ENCODE measurements at places on chromosomes 5 and 9. TPM values are rescaled to one million over a fixed set of nuclear protein-coding genes. Genes with fewer than 3 reads are reported as not detected.

DNA sequence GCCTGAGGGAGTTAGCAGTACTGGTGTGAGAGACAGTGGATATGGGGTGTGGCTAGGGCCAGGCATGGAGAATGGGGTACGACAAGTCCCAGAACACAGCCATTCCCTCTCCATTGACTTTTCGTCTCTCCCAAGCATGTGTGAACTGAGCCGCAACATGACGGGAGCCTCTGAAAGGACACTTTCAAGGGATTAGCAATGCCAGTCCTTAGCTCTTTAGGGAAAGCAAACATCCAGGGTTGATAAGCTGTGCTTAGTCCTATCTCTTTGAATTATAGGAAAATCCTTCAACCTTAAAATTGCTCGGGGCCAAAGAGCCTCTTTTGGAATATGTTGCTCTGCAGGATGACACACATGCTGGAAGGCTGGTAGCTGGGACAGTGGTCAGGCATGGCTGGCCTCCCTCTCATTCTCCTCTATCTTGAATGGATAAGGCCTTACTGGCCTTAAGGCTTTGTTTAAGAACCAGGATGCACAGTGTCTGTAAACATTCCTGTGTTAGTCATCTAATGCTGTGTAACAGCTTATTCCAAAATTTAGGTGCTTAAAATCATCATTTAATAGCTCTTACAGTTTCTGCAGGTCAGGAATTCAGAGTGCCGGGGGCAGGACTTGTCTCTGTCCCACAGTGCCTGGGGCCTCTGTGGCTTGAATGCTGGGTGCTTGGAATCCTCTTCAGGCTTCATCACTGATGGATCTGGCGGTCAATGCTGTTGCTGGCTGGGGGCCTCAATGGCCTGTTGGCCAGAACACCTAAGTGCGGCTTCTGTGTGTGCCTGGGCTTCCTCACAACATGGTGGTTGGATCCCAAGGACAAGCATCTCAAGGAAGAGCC, 95.3 kb downstream of the PTTG1 start:
- DNase-seq, result no peak

PTGDS gene
- total RNA-seq, result 0.60 TPM

DNA sequence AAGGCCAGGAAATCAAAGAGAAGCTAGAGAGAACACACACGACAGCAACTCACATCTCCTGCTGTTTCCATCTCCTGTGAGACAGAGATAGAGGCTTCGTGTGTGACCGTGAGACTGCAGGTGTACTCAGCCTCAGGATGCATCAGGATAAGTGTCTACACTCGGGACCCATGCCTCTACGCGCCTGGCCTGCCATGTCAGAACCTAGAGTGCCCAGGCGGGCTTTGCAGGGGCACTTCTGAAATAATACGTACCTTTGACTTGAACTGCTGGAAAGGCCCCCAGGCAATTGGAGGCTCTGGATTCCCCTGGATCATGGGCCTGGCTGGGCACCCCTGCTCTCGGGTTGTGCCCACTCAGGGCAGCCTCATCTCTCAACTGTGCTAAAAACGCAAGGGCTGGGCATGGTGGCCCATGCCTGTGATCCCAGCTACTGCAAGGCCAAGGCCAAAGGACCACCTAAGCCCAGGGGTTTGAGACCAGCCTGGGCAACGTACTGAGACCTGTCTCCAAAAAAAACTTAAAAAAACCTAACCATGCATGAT, 13.0 kb downstream of the CLPTM1L start:
- DNase-seq, result no peak

GRCh38 chr5:77360973-77361372, 131.1 kb downstream of the WDR41 start:
- no peak for DNase-seq

DNA sequence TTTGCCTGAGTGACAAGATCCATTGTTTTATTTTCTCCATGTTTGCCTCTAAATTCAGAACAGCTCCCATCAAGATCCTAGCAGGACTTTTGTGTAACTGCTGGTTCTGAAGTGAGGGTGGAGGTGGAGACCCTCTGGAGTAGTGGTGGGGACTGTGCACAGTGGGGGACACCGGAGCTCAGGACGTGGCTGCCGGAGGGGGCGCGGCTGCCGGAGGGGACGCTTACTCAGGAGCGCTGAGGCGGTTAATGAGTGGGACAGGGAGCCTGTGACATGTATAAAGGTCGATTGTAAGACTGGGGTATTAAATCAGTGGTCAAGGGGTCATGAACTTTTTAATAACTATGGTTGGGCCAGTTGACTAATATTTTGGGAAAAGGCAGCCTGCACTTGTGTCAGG, 127.0 kb upstream of the CACNA1B start:
- no peak for DNase-seq

GRCh38 chr9:132804576-132805295, 73.3 kb downstream of the AK8 start:
- DNase-seq, result no peak

- DNase-seq, result no peak
Observed at GRCh38 chr9:104774831-104775573, 11.1 kb downstream of the NIPSNAP3B start.

GRCh38 chr9:117300371-117301110, 114.3 kb downstream of the ASTN2 start:
- no peak for DNase-seq

GRCh38 chr5:139949710-139950109, 93.4 kb downstream of the NRG2 start:
- no peak for DNase-seq

DNA sequence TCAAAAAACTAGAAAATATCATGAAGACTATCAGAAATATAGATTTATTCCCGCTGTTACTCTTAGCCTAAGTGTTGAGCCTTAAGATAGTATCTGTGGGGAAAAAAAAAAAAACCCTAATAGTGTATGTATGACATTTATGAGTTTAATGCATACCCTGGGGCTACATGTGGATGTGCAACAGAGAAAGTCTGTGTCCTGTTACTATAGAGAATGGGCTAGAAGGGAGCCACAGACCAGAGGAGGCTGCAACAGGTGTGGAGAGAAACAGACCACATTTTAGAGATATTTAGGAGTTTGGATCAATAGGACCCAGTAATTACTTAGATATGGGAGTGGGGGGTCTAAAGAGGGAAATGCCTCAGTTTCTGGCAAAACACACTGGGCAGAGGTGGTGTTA, 15.4 kb downstream of the RNF130 start:
- DNase-seq, result no peak

S100Z gene
- total RNA-seq, result not detected

DNA sequence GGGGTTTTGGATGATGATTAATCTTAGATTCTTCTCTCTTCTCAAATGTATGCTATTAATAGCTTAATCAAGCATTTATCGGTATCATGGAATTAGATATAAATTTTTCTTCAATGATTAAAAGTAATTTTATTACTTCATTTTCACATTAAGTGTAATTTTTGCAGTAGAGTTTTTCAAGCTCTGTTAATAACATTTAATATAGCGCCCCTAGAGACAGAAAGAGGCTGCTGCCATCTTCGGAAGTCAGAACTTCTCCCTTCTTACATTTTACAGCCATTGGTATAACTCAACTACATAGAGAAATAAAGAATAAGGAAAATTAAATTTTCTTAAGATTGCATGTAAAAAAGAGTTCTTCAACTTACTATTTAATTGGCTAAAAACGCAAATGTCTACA, 540.3 kb downstream of the GABRG2 start:
- DNase-seq, result no peak

IFNA4 gene
- total RNA-seq, result not detected

JMY gene
- total RNA-seq, result 13.8 TPM

SLCO6A1 gene
- not detected for total RNA-seq

DNA sequence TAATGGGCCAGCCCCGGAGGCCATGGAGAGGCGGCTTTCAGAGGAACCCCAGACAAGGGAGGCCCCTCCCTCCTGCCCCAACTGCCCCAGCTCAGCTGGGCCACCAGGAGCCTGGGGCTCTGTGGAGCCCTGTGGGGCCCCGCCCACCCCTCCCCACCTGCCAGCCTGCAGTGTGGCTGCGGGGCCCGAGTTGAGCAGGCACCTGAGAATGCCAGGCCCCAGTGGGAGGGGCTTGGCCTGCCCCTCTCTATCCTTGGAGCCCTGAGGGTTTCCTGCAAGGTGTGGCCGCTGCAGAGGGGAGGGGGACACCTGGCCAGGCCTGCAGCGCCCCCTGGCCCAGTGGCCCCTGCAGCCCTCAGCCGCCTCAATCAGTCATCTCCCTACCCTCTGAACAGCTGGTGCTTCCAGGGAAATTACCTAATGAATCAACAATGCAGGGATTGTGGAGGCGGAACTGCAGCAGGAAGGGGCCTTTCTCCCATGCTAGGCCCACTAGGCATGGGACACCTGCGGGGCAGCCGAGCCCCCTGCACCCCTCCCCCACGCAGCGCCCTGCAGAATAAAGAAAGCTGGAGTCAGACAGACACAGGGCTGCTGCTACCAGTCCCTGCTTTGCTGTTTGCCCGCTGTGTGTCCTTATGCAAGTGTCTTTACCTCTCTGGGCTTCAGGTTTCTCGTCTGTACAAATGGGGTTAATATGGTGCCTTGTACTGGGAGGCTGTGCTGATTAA, 48.0 kb downstream of the LMX1B start:
- DNase-seq, result peak; percentile 85

GRCh38 chr5:101142102-101142501, 239.0 kb upstream of the ST8SIA4 start:
- no peak for DNase-seq

INSL4 gene
- total RNA-seq, result not detected

DNA sequence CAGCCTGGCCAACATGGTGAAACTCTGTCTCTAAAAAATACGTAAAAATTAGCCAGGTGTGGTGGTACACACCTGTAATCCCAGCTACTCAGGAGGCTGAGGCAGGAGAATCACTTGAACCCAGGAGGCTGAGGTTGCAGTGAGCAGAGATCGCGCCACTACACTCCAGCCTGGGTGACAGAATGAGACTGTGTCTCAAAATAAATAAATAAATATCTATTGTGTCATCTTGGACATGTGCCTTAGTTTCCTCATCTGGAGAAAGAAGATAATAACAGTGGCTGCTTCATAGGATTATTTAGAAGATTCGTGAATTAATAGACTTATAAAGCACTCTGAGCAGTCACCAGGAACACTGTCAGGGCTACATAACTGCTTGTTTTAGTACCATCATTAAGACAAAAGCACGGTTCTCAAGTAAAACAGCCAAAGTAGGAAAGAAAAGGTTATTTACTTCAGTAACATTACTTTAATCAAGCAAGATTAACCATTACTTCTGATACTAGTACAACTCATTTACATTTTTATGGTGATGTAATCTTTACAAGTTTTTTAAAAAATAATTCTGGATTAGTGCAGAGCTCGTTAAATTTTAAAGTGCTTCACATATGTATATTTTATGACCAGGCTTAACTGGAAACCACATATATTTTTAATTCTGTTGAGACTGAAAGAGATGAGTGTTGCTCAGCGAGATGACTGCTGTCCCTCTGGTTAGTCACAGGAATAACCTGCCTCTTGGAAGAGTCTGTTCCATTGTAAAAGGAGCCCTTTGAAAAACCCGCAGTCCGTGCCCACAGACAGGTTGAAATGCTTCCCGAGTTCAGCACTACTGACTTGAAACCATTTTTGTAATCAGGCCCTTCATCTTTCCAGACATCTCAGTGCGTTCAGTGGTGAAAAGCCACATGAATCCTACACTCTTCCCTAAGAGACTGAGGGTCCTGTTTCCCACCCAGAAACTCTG, 36.7 kb downstream of the ANKH start:
- DNase-seq, result no peak

DNA sequence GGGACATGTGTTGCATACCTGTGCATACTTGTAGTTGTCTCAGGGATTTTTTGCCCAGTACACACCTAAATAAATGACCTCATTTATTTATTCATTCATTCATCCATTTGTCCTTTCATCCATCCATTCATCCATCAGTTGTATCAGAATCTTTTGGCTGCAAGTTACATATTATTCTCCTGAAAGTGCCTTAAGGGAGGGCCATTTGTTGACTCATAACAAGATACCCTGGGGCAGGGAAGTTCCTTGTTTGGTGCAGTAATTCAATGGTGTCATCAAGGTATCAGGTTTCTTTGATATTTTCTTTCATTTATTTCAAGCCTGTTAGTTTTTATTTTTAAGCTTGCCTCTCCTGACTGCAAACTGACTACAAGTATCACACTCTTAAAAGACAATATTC, 597.9 kb upstream of the TLE4 start:
- DNase-seq, result no peak

SURF1 gene
- 15.3 TPM for total RNA-seq

EIF4E1B gene
- not detected for total RNA-seq

DNA sequence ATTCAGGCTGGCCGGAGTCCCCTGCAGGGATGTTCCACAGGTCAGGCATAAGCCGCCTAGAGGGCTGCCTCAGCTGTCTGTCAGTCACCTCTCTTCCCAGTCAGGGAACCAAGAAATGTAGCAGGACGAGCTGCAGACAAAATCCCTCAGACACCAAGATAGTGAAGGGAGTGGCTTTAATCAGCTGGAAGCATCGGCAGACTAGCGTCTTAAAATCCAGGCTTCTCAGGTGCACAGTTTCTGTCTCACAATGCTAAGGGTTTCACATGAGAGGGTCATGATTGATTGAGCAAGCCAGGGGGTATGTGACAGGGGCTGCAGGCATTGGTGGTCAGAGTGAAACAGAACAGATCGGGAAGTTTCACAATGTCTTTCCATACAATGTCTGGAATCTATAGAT, 247.2 kb downstream of the CDH10 start:
- DNase-seq, result no peak

C5orf58 gene
- total RNA-seq, result not detected

ZSWIM6 gene
- total RNA-seq, result 9.4 TPM

TSLP gene
- under 0.01 TPM for total RNA-seq

DNA sequence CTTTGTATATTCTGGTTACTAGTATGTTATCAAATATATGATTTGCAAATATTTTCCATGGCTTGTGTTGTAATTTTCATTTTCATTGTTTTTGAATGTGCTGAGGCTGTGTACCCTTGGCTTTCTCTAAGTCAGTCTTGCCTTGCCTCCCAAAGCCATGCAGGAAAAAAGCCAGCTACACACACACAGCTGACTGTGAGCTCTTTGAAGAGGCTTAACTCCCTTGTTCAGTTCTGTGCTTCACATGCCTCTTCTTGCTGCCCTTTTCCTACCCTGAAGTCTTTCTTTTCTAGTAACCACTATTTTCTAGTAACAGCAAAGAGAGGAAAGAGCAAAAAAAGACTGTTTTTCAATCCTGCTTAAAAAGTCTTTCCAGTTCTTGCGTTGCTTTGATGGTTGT, 53.9 kb downstream of the KCNN2 start:
- no peak for DNase-seq

- DNase-seq, result no peak
Observed at GRCh38 chr5:176941951-176942350, 42.8 kb upstream of the HK3 start.

DNA sequence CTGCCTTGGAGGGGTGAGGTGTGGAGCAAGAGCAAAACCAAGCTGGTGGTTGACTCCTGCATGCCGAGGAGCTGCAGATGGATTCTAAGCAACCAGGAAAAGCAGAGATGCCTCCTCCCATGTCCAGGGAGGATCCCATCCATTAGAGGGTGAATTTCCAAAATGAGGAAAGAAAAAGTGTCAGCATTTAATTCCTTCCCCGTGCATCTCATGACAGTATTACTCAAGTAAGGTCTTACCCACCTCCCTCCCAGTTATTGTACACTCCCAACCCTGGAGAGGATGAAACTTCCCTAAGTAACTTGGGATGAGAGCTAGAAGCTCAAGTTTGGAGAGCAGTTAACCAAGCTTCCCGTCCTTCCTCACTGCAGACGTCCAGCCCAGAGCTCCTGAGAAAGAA, 19.9 kb downstream of the C9orf152 start:
- no peak for DNase-seq

FREM1 gene
- under 0.01 TPM for total RNA-seq

GRCh38 chr5:55935371-55935770, 59.4 kb downstream of the IL6ST start:
- DNase-seq, result no peak
